ENCODE measurements at places on chromosomes 5 and 9.

- no peak for DNase-seq
Observed at GRCh38 chr5:6340100-6340499, 38.2 kb downstream of the MED10 start.

DNA sequence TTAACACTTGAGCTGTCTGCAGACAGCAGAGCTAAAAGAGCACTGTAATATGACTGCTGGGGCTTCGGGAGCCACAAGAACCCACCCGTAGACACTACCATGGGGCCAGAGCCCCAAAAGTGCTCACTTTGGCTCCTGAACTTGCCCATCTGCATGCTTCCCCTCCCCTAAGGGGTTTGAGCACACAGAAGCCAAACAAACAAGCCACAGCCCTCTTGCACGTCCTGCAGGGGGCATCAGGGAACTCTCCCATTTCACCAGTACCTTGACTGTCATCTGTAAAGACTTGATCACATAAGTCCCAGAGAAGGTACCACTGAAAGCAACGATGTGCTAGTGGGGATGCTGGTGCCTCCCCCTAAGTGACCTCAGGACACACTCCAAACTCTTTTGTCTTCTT is 681.8 kb downstream of the SEMA5A start:
- no peak for DNase-seq

DNA sequence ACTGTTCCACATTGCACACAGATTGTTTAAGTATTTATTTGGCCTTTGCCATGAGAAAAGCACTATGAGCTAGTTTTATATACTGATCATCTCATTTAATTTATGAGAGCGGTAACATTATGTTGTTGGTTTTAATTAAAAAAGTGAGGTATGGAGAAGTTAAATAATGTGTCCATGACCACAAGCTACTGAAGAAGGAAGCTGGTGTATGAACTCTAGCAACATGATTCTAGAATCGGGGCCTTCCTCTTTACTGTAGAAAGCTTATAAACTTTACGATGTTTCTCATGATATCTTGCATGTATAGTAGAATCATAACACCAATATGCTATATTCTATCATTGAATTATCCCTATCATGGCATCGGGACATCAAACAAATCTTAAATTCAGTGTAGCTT is 52.9 kb upstream of the CDH18 start:
- DNase-seq, result no peak

- DNase-seq, result no peak
Observed at GRCh38 chr5:134585966-134586365, 46.7 kb downstream of the SAR1B start.

DNA sequence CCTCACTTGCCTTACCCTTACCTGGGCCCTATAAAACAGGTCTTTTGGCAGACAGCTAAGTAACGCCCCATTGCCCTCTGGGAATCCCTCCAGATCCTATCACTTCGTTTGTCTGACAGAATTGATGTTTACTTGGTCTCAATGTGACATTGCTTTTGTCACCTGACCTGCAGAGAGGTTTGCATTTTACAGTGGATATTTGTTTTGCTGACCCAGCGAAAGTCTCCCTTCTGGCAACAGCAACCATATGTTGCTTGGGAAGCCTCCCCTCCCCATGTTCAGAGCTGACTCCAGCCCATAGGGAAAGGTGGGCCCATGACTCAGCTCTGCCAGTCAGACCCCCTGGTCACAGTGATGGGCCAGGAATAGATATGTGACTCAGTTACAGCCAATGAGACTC is 54.0 kb upstream of the LARP1 start:
- DNase-seq, result no peak

DNA sequence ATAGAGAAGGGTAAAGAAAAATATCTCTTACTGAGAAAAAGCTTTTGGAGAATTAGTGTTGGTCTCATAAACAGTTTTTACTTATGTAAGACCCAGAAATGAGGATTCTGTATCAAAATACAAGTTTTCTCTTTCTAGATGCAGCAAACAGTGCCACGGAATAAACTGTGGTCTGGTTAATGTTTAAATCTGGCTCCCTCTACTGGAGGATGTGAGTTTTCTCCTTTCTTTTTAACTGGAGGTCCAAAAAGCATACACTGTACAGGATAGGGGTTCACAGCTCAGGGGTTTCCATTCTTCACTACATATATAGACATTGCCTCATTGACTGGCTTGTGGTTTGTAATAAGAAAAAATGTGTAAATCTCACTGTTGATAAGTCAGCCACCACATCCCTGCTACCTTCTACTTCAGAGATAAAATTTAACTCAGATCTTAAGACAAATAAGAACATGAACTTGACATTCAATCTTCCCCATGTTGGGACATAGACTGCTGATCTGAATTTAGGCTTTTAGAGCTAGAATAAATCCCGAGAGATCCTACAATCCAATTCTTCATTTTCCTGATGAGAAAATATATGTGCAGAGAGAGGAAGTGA is 98.9 kb downstream of the CFAP95 start:
- peak; percentile 74 for DNase-seq

- no peak for DNase-seq
Observed at GRCh38 chr9:127944586-127945218, 7.0 kb upstream of the DPM2 start.

- no peak for DNase-seq
Observed at GRCh38 chr5:58930520-58930919, 347.6 kb downstream of the RAB3C start.

GRCh38 chr9:26210338-26210851 is 532.2 kb upstream of the TUSC1 start:
- no peak for DNase-seq

DNA sequence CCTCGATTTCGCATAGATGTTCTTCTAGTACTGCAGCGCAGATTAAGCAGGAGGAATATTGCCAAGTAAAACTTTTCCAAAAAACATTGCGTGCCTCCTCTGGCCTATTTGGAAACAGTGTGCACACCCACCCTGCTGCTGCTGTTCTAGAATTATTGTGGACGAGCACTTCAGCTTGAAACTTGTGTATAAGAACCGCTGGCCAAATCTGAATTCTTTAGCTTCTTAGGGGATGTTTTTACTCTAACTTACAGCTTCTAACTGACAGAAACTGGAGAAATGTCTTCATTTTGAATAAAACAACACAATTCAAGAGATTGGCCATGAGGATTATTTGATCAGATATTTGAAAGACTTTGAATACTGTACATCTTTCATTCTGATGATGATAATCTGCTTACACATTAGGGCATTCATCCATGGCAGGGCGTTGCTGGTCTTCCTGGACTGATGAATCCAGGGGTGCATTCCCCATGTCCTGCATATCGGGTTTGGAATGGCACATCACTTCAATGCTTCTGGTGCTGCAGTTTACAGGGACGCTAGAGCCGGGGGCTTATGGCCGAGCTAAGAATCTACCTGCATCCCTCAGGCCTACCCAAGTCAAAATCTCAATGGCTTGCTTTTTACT is 6.5 kb downstream of the ADAMTS16 start:
- no peak for DNase-seq

- no peak for DNase-seq
Observed at GRCh38 chr5:9445826-9446388, 100.0 kb downstream of the SEMA5A start.

DNA sequence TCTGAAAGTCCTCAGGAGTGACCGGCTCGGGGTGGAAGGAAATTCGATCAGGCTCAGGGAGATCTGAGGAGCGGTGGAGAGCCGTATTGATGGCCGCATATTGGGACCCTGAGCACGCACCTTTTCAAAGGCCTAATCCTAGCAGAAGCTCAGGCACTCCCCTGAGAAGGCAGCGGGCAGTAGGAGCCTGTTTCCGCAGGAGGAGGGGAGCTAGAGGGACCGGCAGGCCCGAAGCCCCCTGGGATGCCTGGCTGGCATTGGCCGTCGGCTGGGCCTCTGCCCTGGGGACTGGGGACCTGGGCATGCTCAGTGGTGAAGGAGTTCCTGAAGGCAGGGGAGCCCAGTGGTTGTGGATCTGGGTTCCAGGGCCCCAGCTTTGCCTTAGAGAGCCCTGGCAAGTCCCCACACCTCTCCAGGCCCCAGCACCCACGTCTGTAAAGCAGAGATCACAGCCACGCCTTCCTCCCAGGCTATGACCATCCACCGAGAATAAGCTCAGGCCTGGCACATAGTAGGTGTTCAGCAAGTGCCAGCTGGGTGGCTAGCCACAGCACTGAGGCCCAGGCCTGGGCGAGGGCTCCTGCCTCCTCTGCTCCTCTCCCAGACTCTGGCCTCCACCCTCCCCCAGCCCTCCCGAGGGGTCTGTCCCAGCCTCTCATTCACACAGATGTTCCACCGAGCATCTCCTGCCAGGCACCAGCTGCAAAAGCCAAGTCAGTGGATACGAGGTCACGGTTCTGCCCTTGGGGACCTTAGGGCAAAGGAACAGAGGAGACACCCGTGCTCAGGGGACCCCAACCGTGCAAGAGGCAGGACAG is 17.2 kb upstream of the QRFP start:
- no peak for DNase-seq

DNA sequence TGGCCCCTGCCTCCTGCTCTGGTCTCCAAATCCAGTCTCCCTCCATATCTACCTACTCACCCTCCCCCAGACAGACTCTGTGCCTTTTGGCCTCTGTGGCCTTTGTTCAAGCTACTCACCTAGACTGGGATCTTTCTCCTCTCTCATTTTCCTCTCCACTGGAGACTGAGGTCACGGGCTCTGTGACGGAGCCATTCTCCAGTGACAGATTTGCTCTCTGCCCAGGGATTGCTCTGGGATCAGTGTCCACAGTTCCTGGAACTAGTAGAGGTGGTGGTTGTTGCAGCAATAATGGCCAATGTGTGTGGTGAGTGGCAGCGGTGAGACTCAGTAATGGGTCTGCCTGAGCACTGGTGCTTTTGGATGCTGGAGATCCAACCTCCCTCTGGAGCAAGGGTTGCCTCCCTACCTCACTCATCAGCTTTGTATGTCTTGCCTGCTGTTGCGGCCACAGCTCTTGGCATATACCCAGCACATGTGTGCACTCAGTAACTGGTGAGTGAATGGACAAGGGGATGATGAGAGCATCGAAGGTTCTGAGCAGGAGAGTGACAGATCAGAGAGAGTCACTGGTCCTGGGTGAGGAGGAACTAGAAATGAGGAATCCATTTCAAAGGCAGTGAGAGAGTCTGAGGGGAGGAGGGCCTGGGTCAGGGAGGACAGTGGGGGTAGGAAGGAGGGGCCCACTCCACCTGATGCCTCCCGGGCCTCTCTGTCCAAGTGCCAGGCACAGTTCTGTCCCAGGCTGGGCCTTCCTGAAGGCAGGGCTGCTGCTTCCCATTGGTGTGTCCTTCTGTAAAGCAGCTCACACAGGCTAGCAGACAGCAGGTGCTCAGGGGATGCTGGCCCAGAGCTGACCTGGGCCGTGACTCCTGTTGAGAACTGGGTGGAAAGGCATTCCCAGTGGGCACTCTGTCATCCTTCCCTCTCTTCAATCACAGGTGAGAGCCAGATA is 96.5 kb upstream of the PITX1 start:
- no peak for DNase-seq

- no peak for DNase-seq
Observed at GRCh38 chr5:150177721-150178120, 11.1 kb downstream of the CDX1 start.

- DNase-seq, result no peak
Observed at GRCh38 chr9:70883056-70883455, 238.4 kb downstream of the TRPM3 start.

GRCh38 chr5:171596391-171596878 is 177.0 kb downstream of the FGF18 start:
- DNase-seq, result no peak

DNA sequence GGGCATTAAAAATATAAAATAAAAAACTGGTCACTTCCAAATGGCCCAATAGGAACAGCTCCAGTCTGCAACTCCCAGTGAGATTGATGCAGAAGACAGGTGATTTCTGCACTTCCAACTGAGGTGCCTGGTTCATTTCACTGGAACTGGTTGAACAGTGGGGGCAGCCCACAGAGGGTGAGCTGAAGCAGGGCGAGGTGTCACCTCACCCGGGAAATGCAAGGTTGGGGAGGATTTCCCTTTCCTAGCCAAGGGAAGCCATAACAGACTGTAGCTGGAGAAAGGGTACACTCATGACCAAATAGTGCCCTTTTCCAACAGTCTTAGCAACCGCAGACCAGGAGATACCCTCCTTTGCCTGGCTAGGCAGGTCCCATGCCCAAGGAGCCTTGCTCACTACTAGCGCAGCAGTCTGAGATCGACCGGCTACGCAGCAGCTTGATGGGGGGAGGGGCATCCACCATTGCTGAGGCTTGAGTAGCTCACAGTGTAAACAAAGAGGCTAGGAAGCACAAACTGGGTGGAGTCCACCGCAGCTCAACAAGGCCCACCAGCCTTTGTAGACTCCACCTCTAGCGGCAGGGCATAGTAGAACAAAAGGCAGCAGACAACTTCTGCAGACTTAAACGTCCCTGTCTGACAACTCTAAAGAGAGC is 12.7 kb downstream of the RLN1 start:
- DNase-seq, result peak; percentile 78

DNA sequence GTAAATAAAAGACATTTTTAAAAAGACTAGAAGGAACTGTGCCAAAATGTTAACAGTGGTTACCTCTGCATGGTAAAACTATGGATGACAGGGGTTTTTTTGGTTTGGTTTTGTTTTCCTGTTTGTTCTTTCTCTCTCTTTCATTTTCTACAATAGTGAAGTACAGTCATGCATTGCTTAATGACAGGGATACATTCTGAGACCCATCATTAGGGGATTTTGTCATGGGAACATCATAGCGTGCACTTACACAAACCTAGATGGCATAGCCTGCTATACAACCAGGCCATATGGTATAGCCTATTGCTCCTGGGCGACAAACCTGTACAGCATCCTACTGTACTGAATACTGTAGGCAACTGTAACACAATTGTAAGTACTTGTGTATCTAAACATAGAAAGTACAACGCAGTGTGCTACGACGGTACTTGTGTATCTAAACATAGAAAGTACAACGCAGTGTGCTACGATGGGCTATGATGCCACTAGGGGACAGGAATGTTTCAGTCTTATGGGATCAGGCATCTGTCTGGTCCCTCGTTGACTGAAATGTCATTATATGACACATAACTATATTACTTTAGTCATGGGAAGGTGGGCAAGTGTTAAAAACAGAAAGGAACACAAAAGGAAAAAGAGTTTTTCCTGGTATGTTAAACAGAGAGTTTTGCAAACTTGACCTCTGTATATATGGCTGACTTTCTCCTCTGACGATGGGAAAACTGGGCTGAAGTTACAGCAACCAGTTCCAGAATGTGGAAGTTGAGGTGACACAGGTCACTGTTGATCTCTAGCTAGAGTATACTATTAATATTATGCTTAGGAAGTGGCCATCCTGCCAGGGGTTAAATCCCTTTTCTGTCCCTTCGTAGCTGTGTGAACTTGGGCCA is 7.4 kb upstream of the ADAM19 start:
- no peak for DNase-seq

DNA sequence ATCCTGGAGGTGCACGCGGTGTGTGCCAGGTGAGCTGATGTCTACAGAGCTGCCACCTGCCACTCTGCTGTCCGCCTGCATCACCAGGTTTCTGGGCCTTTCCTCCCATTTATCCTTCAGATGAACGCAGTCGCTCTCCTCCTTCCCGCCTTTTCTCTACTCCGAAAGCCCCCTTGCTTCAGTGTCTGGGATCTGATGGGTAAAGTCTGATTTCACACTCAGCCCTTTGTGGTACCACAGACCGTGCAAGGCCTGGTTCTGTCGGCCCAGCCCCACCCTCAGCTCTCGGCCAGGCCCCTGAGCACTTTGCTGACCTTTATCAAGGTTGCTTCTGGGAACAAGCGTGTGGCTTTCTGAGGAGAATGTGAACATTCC is 32.5 kb downstream of the GLT6D1 start:
- DNase-seq, result no peak

- no peak for DNase-seq
Observed at GRCh38 chr9:92962303-92962649, 15.0 kb downstream of the FGD3 start.

GRCh38 chr5:96629774-96630173 is 32.4 kb upstream of the CAST start:
- peak; percentile 5 for DNase-seq
